ENCODE measurements at places on chromosomes 1 and 21. TPM values are rescaled to one million over a fixed set of nuclear protein-coding genes. Genes with fewer than 3 reads are reported as not detected.

Gene ELAPOR1
- total RNA-seq = 4.0 TPM

DNA sequence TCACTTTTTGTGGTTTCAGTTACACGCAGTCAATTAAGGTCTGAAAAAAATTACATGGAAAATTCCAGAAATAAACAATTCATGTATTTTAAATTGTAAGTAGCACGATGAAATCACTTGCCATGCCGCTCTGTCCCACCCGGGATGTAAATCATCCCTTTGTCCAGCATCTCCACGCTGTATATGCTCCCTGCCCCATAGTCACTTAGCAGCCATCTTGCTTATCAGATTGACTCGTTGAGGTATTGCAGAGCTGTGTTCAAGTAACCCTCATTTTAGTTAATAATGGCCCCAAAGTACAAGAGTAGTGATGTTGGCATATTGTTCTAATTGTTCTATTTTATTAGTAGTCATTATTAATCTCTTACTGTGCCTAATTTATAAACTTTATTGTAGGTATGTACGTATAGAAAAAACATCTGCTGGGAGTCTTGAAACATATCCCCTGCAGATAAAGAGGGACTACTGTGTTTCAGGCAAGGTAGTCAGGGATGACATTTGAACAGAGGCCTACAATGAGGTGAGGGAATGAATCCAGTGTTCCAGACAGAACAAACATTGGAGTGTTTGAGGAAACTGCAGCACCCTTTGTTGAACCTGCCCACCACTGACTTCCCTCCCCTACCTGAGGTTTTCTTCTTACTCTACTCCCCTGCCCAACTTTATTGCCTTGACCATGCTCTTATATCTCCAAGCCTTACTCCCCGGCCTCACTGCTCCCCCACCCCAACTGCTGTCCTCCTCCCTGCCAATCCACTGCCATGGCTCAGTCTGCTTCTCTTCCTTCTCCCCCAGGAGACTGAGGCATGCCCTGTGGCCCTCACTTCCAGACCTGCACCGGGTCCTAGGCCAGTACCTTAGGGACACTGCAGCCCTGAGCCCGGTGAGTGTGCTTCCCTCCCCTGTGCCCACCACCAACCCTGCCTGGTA lies 7.1 kb upstream of the CDC20 start:
- no peak for DNase-seq

DNA sequence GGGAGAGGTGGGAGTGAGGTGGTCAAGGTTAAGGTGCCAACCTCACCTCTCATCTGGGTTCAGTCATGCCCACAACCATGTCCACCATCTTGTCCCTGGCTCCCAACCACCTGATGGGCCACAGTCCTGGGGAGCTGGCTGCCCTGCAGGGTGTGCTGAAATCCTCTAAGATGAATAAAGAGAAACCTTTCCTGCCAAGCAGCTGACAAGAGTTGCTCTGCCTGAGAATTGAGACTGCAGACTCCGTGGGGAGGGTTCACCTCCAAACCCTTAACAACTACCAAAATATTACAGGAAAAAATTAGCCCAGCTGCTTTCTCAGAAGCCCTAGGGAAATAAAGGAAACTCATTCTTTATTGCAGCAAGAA lies 15.2 kb upstream of the FGR start:
- DNase-seq = no peak

GRCh38 chr1:13550663-13551062 lies 33.0 kb upstream of the PDPN start:
- DNase-seq = no peak

- DNase-seq = no peak
Observed at GRCh38 chr1:29292344-29292743, 56.0 kb downstream of the PTPRU start.

Gene LCE1E
- not detected for total RNA-seq
